ENCODE measurements at places on chromosomes 3 and 15.
A peak's percentile ranks its signal among the peaks of the same experiment; 100 is the strongest.

DNA sequence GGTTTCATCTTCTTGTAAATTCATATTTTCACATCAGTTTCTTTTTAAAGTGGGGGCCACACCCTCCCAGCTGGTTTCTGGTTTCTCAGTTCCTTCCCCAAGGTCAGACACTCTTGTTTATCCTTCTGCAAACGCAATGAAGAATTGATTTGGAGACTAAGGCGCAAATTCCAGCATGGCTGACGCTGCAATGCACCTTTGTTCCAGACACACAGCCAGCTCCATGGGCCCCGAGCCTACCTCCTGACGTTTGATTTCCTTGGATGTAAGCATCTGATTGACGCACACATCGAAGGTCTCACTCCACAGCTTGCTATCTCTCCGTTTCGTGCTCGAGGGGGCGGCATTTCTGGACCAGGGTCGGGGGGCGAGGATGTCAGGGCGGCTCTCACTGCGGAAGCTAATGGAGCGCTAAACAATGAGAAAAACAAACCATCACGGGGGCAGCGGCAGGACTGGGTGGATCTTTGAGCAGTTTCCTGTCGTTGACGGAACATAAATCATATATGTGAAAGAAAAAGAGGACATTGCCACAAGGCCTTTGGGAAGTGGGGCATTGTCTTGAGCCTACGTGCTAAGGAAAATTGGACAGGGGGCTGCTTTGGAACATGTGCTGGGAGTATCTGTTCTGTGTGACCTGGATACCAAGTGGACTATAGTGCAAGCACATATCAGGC lies 46.9 kb downstream of the ARHGEF3 start:
- no peak for DNase-seq

GRCh38 chr3:129006864-129007263 lies 5.8 kb downstream of the EFCC1 start:
- DNase-seq: no peak

DNA sequence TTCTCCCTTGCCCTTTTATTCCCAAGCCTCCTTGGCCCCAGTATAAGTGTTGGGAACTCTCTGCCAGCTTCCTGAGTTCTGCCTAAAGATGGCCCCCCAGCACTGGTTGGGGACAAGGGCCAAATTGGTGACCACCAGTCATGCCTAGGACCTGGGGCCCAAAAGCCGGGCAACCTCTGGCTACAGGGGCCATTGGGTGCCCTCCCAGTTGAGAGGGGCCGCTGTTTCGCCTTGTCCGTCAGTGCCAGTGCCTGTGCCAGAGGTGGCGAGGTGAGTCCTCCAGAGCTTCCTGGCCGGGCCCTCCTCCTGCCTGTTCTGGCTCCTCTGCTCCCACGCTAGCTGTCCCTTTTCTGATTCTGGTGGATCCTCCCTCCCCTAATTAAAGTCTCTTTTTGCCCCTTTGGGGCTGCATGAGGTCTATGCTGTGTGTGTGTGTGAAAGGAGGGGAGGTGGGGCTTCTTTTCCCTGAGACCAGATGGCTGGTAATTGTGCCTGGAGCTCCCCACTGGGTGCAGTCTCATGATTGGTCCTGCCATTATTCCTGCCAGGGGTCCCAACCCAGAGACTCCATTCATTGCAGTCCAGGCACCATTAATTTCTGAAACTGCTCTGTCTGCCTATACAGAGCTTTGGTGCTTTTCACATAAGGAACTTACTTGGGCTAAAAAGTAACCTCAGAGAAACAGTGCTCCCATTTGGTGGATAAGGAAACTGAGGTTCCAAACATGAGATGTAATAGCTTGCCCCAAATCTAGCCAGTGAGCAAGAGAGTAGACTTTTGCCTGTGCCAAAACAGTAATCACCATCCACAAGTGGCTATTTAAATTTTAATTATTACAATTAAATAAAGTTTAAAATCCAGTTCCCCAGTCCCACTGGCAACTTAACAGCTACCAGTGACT lies 3.1 kb upstream of the TTLL3 start:
- DNase-seq: no peak

DNA sequence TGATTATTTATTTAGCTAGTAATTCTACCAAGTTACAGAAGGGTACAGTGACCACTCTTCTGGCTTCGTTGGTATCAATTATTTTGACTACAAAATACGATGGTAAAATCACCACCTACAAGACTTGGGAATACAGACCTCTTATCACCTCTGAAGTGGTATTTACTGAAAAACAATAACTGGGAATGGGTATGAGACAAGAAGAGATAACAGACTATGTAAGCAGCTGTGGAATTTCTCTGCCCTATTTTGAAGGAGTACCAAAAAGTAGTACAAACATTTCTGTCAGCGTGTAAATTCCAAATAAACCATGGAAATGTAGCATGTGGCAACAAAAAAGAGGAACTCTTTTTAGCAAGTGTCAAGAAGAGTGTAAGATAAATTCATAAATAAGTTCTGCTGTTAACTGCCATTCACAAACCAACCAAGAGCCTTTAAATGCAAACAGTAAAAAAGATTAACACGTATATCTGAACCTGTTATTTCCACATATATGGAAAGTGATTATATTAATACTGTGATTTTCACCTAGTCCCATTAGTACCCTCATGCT lies 77.0 kb upstream of the SLC12A8 start:
- no peak for DNase-seq

- DNase-seq: no peak
Observed at GRCh38 chr15:63234451-63234870, 42.9 kb upstream of the APH1B start.

- no peak for DNase-seq
Observed at GRCh38 chr3:161957467-161957866, 460.9 kb downstream of the OTOL1 start.

DNA sequence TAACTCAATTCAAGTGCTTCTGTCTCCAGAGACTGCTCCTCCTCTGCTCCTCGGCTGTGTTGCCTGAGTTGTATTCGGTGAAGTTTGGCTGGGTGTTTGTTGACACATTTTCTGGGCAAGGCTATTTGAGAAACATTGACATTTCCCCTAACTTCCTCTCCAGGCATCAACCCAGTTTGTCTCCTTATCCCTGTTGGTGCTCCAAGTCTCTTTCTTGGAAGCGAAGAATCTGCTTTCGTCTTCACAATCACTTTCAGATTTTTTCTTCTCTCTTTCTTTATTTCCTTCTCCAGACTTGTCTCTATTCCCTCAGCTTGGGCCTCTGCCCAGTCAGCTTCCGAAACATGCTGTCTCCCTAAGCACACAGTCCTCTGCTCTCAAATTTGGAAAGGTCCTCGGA lies 84.7 kb downstream of the ETV5 start:
- DNase-seq: no peak

- no peak for DNase-seq
Observed at GRCh38 chr3:171672538-171672937, 137.7 kb downstream of the PLD1 start.

DNA sequence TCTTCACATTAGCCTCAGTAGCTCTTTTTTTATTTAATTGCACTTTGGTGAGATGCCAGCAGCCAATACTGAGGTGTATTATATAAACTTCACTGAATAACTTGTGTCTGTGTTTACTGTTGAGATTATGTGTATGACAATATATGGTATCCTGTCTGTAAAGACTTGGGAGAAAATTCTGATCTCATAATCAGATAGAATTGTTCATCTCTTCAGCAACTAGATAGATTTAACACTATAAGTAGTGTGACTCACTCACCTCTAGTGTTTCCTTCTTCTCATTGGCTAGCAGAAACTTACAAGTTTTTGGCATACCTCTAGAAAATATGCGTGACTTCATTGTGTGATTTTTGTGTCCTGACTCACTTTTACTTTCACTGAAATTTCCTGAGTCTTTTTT lies 67.6 kb upstream of the TGFBR2 start:
- no peak for DNase-seq

- DNase-seq: peak; percentile 50
Observed at GRCh38 chr3:16842272-16843270, 42.2 kb upstream of the PLCL2 start.

DNA sequence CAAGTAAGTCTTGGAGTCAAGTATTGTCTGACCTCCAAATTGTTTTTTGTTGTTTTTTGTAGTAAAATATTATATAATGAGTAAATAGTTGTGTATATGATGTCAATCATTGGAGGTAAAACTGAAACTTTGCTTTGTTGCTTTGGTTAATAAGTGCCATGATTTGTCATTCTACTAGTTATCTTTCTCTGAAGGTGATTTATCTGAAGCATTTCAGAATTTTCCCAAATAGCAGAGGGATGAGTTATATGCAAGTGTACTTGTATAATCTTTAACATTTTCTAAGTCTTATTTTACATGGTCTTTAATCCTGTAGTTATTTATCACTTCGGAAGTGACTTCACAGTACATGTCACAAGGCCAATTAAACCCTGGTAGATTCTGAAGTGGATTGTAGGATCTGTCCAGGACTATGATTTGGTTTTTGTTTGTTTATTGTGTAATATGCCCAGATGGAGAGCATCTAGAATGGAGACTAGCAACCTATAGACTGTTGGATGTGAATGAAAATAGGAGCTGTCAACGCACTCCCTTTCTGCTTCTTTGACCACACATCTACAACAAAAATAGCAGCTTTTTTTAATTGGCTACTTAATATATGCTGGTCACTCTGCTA lies 93.1 kb upstream of the SAMMSON start:
- no peak for DNase-seq

Data from NCI-H774 (cell line).